Mononuclear cell (primary cell): ENCODE measurements at places on chromosomes 2 and 18. TPM values are rescaled to one million over a fixed set of nuclear protein-coding genes. Genes with fewer than 3 reads are reported as not detected.

ANO7 gene
- total RNA-seq = 0.10 TPM

ATP6V1B1 gene
- not detected for total RNA-seq

SULT1C2 gene
- total RNA-seq = not detected

TCF23 gene
- not detected for total RNA-seq

KHK gene
- 0.52 TPM for total RNA-seq

QPCT gene
- total RNA-seq = 49.5 TPM

C2orf72 gene
- not detected for total RNA-seq

CXCR1 gene
- 0.10 TPM for total RNA-seq

ORC4 gene
- total RNA-seq = 25.7 TPM

RUFY4 gene
- 1.0 TPM for total RNA-seq

CNGA3 gene
- total RNA-seq = not detected

POTEI gene
- under 0.01 TPM for total RNA-seq

POTEC gene
- not detected for total RNA-seq

TYMS gene
- 0.63 TPM for total RNA-seq

CRYGD gene
- not detected for total RNA-seq

KCNE4 gene
- under 0.01 TPM for total RNA-seq

TNFAIP6 gene
- total RNA-seq = 11.1 TPM

PXDN gene
- total RNA-seq = 0.94 TPM

LDAH gene
- 5.2 TPM for total RNA-seq

CNRIP1 gene
- not detected for total RNA-seq

FAM228B gene
- 26.2 TPM for total RNA-seq

ACVR1C gene
- 4.1 TPM for total RNA-seq
